Sciatic nerve (tissue), 2 donors: ENCODE measurements at places on chromosomes 2 and 18.
A peak's percentile ranks its signal among the peaks of the same experiment; 100 is the strongest.

- DNase-seq, result no peak
Measured at GRCh38 chr2:38622210-38622609, 19.5 kb upstream of the HNRNPLL start.

DNA sequence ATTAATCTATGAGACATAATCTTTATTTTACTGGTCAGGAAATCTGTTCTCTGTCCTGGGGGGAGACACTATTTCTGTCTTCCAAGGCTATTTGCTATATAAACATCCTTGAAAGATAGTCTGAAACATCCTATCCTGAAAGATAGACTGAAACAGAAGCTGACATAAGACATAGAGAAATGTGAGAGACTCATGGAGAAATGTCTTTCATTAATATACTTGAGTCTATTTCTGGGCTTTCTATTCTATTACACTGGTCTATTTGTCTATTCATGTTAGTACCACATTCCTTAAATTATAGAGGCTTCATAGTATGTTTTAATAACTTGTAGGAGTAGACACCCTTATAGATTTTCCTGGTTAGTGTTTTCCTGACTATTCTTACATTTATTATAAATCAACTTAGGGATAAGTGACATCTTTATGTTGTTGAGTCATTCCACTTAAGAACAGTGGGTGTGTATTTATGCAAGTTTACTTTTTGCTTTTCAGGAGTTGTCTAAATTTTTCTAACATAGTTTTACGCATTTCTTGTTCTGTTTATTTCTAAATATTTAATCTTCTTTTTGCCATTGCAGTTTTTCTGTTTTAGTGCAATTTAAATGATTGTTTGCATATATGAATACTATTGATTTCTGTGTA is 244.9 kb upstream of the ZSWIM2 start:
- DNase-seq, result no peak

DNA sequence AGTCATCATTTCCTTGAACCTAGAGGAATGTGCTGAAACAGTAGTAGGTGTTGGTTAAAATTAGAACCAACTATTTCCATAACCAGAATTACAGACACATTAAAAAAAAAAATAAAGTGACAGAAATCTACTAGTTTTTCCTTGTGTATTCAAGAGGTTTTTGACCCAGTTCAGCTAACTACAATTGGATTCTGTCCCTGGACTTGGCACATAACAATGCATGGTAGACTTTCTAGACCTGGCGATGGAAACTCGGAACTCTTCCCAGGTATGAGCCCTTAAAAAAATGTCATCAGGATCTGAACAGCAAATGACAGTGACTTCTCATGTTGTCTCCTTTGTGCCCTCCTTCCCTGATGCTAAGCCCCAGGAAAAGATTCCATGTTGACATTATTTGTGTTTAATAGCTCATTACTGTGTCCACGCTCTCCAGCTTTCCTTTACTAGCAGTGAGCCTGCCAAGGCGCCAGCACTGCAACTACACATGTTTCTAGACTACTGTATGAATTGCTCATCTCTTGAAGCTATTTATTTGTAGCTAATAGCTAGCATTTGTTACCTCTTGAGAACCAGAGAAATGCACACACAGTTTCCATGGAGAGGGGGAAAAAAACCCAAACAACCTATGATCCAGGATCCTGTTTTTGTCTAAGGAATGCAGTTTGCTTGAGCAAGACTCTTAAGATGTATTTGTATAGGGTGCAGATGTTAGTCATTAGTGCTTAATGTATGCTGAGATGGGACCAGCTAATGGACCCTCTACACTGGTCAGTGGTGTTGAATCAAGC is 148.5 kb downstream of the FMNL2 start:
- no peak for DNase-seq

- no peak for DNase-seq
Measured at GRCh38 chr2:67777010-67777409, 285.8 kb downstream of the C1D start.

DNA sequence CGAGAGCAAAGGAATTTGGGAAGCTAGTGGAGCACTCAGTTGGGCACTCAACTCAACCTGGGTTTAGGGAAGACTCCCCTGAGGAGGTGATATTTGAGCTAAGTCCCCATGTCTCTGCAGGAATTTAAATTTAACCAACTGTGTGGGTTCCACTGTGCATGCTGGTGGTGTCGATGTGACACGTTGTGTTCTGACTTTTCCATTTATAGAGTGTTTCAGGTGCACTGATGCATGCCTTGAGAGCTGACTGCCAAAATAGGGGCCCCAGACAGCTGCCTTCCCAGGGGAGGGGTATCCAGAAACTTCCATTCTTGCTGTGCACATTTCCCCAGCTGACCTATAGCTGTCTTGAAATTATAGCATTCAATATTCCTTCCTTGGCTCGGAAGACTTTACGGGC is 63.7 kb upstream of the BCL2L11 start:
- no peak for DNase-seq

GRCh38 chr2:143574069-143574468 is 444.9 kb downstream of the ARHGAP15 start:
- no peak for DNase-seq

- peak; percentile 74 for DNase-seq
Measured at GRCh38 chr2:28621172-28622100, 125.6 kb downstream of the PLB1 start.

DNA sequence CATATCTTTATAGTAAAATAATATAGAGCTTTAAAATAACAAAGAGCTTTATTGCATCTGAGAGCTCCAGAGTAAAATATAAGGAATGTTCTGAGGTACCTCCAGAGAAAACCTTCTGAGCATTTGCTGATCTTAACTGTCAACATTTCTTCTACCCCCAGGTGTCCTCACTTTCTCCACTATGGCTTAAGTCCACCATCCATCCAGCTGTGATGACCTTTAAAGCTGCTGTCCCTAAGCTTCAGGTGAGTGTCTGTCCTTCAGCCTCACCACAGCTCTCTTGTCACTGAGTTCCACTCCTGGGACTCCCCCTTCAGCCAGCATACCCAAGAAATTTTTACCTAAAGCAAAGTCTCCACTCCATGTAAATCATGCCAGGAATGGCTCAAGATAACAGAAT is 137.9 kb downstream of the MYO5B start:
- no peak for DNase-seq

- no peak for DNase-seq
Measured at GRCh38 chr2:119179202-119179601, 20.7 kb upstream of the C1QL2 start.

DNA sequence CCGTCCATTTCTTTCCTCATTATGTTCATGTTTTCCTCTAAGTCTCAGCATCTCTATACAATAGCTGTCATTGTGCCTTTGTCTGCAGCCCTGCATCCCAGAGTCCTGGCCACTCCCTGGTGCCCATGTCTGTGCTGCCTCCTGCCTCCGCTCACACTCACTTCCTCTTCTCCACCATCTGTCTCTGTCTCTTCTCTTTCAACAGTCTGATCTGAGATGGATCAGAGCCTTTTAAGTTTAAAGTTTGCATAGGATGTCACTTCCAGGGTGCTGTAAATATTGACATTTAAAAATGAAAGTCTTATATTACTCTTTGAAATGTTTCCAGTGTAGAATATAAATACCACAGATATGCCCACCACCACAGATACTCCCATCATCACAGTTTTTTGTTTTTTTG is 42.7 kb downstream of the UBE2F start:
- no peak for DNase-seq

DNA sequence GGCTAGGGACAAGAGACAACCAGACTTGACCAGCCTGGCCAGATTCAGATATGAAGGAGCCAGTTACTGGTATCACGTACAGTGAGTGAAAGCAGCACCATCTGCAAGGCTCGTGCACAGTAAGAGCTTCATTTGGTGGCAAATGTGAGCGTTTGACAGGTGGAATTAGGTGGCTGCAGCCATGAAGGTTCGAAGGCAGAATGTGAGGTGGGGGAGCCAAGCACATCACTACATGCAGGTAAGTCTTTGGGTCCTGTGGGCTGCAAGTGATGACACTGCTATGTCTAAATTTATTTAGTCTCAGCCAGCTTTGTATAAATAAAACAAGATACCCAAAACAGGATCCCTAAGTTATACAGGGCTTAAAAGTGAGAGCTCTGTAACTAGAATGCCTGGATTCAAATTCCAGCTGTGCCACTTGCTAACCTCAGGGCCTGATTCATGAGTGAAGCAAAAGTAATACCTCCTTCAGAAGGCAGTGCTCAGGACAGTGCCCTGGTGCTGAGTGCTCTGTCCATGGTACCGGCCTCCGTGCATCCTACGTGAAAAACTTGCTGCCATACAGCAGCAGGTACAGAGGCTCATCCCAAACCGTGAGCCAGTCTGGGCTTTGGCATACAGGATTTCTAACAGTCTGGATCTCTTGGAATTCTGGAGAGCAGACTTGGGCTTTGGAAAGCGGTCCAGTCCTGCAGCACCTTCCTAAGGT is 18.6 kb downstream of the DDX18 start:
- DNase-seq, result no peak
